ENCODE measurements at places on chromosomes 2 and 18.
A peak's percentile ranks its signal among the peaks of the same experiment; 100 is the strongest.

DNA sequence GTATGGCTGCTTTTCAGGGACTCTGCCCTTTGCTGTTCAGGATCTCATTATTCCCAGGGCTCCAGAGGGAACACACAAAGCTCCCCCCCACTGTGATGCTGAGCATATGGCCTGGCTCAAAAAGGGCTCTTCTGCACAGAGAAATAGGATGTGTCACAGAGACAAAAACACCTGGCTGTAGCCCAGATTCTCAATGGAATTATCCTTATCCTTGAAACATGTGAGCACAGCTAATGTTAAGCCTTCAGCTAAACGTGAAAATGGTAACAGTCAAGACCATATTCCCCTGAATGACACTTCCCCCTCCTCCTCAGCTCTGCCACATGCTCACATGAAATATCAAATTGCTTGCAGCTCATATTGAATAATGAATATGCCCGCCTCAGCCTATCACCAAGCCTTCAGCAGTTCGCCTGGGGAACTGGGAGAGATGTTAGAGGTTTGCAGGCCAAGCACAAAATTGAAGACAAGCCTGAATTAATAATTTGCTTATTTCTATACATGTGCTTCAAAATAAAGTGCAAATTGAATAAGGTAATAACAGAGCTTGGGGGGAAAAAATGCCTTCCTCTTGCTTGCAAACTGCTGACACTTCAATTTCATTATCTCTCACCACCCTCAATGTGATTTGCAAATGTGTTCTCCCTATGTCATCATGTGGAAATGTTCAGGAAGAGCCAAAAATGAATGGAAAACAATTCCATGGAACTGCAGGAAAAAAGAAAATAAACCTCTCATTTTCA is 181.0 kb upstream of the HNRNPA3 start:
- DNase-seq: no peak

GRCh38 chr2:120243211-120243610 is 9.4 kb upstream of the RALB start:
- DNase-seq: no peak

DNA sequence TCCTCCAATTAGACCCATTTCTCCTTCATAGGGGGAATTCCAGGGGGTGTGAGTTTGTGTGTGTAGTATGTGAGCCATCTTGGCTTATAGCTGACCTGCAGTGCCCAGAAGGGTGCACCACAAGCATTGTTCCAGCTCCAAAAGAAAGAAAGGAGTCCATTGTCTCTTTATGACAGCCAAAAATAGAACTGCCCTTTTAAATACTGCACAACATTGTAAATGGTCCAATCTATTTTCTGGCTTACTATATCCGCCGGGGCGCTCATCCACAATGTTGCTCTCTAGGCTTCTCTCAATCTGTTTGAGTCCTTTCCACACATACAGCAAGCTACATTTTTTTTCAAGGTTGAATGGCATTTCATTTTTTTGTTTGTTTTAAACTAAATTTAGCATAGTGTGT is 517.5 kb downstream of the STK39 start:
- no peak for DNase-seq

GRCh38 chr2:25614711-25615110 is 58.7 kb downstream of the DTNB start:
- no peak for DNase-seq

DNA sequence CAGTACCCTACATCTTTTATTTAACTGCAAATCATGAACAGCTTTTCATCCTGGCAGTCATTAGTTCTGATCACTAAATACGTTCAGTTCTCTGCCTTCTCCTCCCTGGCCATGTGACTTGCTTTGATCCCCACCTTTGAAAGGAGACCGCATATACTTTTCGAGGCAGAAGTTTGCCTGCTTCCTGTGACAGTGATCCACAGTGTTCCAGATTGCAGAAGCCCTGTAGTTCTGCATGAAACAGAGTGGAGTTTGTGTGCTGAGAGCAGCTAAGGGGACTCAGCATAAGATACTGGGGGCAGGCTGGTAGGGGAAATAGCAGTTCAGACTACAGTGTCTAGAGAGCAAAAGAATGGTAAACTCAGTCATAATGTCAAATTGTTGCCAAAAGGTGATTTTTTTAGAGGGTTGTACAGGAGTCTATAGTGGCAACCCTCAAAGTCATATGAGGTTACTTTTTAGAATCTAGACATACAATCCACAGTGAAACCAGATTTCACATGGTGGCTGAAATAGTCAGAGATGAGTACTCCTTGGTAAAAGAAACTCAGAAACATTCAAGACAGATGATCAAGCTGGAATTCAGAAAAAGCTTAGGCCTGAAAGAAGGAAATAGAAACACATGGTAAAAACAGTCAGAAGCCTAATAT is 1800.4 kb upstream of the CELF4 start:
- no peak for DNase-seq

DNA sequence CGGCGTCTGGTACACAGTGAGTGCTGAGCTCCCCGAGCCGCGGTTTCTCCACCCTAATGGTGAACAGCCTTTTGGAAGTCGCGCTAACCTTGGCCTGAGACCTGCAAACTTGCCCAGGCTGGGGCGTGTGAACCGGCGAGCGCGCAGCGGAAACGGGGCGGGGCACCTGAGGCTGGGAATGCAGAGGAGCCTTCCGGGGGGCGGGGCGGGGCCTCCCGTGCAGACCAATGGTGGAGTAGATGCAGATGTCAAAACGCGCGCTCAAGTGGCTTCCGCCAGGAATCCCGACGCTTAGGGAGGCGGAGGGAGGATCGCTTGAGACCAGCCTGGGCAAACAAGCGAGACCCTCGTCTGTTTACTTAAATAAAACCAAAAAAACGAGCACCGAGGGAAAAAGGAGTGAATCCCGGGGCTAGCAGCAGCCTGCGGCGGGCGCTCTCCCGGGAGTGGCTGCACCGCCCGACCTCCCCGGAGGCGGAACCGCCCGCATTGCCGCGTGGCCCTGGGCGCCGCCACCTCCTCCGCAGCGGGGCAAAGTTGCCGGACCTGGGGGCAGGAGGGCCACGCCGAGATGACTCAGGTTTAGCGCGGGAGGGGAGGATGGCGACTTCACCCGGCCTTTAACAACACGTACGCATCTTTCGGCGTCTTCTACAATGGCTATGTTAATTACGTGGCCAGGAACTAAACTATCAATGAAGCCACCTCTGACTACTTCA is 2.2 kb upstream of the RRM2 start:
- peak; percentile 94 for DNase-seq

DNA sequence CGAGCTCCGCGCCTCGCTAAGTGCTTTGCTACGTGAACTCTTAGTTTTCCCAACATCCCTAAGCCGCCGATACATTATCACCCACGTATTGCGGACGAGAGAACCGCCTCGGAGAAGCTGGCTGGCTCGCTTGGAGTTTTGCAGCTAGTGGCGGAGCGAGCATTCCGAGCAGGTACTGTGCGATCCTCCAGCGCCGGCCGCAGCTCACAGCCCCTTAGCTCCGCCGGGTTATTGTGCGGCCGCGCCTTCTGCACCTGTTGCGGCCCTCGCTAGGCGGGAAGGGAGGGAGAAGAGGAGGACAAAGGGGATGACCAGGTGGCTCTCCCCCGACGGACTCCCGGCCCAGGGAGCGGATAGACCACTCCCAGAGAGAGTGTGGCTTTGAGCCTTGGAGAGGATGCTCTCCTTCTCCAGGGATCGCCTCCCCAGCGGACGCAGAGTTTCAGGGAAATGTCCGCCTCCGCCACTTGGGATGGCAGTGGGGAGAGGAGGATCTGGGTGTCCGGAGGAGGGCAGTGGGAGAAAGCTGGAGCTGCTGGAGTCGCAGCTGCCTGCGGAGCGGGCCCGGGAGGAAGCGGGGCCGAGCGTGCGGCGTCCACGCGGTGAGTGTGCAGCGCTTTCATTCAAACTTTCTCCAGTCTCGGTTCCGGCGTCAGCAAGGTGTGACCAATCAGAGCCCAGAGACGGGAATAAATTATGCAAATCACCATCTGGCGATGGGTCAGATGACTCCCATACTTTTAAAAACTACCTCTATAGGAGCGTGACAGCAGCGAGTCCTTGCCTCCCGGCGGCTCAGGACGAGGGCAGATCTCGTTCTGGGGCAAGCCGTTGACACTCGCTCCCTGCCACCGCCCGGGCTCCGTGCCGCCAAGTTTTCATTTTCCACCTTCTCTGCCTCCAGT is at the start of gene LIPG:
Gene LIPG (plus strand): TSS at position 769 of the 905 bp plus-strand sequence. CDS start 252 bp downstream, outside the sequence.
- DNase-seq: no peak

DNA sequence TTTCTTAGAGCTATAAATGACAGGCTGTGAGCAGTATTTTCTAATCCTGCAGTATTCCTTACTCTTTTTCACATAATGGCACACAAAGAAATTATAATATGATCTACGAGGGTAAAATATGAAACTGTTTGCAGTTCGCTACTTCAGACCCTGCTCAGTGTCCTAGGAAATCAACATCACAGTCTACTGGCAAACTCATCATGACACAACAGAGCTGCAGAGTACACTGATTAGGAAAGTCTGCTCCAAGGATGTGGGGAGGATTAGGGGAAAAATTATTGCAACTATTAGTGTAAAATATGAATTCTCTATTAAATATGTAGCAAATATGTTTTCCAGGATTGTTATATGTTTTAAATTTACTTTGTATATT is 149.2 kb upstream of the REG3G start:
- no peak for DNase-seq

- DNase-seq: no peak
These were observed 24.4 kb upstream of the TMEM182 start for GRCh38 chr2:102737431-102737830.
